ENCODE measurements at places on chromosomes 6 and 20. TPM values are rescaled to one million over a fixed set of nuclear protein-coding genes. Genes with fewer than 3 reads are reported as not detected.

DNA sequence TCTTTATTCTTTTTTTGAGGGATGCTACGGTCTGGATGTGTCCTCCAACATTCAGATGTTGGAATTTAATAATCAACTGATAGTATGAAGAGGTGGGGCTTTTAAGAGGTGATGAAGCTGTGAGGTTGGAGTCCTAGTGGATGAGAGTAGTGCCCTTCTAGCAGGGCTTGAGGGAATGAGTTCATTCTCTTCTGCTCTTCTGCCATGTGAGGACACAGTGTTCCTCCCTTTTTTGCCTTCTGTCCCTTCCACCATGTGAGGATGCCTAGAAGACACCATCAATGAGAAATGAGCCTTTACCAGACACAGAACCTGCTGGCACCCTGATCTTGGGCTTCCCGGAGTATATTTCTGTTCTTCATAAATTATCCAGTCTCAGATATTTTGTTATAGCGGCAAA lies 82.1 kb upstream of the MLIP start:
- DNase-seq, result no peak

GRCh38 chr6:26183237-26183580 lies 96.0 kb downstream of the HFE start:
- DNase-seq, result peak; percentile 81

Gene SLC12A5
- total RNA-seq, result not detected

- no peak for DNase-seq
These were observed 1.9 kb downstream of the GRM4 start for GRCh38 chr6:34143884-34144580.
